T-cell (primary cell): ENCODE measurements at places on chromosomes 2 and 18.

- no peak for DNase-seq
These were observed 96.8 kb downstream of the VSNL1 start for GRCh38 chr2:17637131-17637906.

- DNase-seq, result no peak
These were observed 6.4 kb upstream of the CAPN14 start for GRCh38 chr2:31223749-31224148.

GRCh38 chr18:12990641-12990966, 558 bp upstream of the CEP192 start:
- DNase-seq, result no peak

GRCh38 chr2:225431105-225431863, 31.8 kb downstream of the NYAP2 start:
- DNase-seq, result no peak

- no peak for DNase-seq
These were observed 2.9 kb upstream of the GREB1 start for GRCh38 chr2:11530864-11531465.

- no peak for DNase-seq
These were observed 65.8 kb downstream of the RTP5 start for GRCh38 chr2:241935314-241935713.

DNA sequence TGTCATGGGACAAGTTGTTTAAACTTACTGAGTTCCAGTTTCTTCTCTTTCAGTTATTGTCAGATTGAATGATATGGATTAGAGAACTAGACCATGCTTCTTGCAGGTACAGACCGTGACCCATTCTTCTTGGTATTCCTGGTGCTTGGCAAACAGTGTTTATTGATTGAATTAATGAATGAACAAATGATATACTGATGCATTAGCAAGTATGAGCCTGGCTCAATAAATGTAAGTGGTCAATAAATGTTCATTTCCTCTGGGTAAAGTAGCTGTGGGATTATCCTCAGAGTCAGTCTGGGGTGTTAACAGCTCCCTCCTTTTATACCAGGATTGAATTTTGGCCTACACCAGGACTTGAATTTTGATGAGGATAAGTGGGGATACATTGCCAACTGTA, 160.2 kb downstream of the ZEB2 start:
- no peak for DNase-seq

DNA sequence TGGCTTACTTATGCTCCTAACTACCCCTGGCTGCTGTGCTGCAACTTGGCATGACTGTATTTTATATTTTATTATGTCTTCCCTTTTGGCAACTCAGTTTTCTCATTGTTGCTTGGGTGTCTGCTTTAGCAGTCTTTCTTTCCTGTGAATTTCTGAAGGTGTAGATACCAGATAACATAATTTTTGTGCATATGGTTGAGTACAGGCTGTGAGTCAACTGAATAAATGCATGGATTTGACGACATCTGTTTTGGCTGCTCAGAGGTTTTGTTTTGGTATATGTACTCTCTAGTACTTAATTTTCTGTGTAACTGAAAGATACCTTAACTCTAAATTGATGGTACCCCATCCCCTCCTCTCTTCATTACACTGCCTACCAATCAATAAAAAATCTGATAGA, 303.1 kb downstream of the PTPRM start:
- no peak for DNase-seq

DNA sequence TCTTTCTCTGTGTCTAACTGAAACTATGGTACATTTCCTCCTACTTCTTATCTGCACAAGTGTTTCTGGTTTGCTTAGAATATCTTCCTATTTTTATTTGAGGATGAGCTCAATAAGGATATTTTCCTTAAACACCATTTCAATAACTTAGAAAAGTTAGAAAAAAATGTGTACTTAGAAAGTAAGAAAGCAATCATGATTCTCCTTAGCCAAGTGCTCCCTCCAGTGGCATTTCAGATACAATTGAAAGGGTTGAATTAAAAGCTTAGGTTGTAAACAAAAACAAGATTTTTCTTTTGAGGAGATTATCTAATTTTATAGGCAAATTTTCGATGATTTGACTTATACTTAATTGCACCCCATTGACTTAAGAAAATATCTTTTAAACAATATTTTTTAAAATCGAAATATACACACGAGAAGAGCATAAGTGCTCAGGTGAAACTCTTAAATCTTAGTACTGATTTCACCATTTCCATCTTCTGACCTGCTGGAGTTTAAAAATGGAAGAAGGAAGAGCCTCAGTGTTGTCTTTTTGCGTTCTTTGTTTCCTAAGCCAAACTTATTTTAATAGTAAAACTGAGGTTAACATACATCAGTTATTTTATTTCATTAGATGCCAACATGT, 26.9 kb downstream of the C18orf63 start:
- peak; percentile 37 for DNase-seq

DNA sequence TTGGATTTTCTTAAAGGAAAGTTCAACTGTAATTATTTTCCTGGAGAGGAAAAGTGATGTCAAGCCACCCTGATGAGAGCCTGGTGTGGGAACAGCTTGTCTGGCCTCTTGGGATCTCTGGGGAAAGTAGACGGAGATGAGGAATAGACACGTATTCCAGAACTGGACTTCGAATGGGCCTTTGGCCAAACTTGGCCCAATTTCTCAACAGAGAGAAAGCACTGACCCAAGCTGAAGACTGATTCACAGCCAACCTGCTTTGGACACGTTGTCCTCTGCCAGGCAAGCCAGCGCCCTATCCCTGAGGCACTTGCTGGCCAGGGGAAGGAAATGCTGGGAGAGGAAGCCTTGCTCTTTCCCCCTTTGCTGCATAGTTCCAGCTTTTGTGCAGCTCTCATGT, 70.8 kb upstream of the CTAGE1 start:
- DNase-seq, result no peak

GRCh38 chr18:56836173-56836572, 185.0 kb downstream of the WDR7 start:
- DNase-seq, result no peak

DNA sequence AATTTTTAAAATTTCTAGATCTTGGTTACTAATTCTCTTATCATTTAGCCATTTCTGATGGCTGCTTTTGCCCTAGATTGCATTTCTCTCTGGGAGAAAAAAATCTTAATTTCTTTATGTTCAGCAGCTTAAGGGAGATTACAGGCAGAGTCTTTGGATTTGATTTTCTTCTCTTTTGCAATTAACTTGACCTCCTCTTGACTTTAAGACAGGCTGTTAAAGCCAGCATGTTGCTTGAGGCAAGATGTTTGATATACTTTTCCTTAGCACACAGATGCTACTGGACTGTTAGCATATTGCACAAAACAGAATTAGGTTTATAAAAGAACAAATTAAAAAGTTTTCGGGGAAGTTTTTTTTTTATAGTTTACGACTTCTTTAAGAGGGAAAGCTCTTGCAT, 50.0 kb downstream of the XRCC5 start:
- DNase-seq, result no peak

- DNase-seq, result no peak
These were observed 79.0 kb upstream of the ACAA2 start for GRCh38 chr18:49892148-49892924.

DNA sequence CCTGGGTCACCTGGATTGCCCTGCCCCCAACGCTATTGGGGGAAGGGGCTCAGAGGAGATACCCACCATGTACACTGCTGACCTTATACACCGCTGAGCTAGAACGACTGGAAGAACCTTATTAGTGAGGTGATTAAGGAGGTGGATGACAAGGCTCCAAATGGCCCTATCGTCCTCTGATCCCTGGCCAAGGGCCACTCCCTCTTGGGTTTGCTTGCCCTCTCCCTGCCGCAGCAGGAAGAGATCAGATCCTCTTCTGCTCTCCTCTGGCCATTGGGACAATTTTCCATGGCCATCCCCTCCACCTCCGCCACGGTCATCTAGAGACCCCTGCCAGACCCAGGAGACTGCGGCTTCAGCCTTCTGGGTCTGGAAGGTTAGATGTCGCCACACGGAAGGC, 1.2 kb downstream of the ZNF514 start:
- no peak for DNase-seq

GRCh38 chr2:35864141-35864540, 491.4 kb upstream of the CRIM1 start:
- no peak for DNase-seq

- no peak for DNase-seq
These were observed 1.9 kb downstream of the CD302 start for GRCh38 chr2:159795841-159796690.

- no peak for DNase-seq
These were observed 63.9 kb downstream of the SPRED2 start for GRCh38 chr2:65368468-65368867.

GRCh38 chr2:178833382-178833781, 26.2 kb upstream of the TTN start:
- no peak for DNase-seq

DNA sequence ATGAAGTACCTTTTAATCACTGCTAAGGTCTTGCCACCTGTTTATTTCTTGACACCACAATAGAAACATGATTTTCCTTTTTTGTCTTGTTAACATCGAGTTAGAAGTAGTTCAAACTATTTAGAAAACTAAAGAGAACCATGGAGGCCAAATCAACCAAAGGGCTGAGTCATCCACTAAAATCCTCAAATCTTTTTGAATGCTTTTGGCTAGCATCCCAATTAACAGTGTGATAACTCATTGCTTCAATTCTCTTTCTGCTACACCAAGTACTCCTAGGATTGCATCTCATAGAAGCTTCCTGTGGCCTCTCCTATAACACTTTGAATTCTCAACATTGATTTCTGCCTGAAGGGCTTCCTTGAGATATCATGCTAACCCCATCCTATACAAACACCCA, 159.9 kb upstream of the MMADHC start:
- DNase-seq, result no peak

GRCh38 chr18:58544179-58544578, 84.7 kb downstream of the ALPK2 start:
- DNase-seq, result no peak

DNA sequence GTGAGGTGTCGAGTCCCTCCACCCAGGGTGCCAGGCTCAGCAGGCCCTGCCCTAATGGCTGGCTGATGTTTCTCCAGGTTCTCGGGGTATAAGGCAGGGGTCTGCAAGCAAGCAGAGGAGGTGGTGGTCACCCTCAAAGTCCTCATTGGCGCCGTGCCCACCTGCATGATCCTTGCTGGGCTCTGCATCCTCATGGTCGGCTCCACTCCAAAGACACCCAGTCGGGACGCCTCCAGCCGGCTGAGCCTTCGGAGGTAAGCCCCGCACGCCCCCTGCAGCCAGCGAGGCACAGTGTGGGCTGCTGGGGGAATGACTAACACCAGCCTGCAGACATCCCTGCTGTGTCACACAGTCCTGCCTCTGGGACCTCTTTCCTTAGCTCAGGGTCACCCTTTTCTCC, 14.1 kb downstream of the MFSD2B start:
- DNase-seq, result no peak

DNA sequence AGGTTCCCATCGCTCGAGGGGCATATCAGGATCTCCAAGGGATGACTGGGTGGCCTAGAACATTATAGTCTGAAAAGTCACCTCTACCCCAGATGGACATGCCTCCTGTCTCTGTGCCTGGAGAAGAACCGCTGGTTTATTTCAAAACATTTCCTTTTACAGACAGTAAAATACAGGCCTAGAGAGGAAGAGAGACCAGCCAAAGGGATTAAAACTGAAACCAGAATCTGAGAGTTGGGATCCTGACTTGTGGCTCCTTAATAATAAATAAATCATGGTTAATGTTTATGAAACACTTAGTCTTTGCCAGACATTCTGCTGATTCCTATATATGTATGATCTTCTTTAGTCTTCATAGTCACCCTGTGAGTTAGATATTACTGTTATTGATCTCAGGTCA, 153.7 kb downstream of the DDX1 start:
- no peak for DNase-seq

DNA sequence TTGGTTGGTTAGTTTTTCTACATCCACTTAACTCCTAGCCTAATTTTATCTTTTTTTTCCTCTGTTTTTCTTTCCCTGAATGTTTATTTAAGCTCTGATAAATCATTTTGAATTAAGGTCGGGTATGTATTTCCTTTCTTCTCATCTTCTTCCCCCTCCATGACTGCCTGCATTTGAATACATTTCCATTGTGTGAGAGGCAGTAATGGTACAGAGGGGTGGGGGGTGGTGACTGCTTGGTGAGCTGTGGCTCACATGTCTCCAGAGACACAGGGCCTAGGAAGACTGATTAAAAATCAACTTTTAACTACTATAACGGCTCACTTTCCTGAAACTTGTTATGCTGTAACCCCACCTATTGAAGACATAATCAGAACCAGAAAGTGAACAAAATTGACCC, 58.0 kb downstream of the NEDD4L start:
- DNase-seq, result no peak

DNA sequence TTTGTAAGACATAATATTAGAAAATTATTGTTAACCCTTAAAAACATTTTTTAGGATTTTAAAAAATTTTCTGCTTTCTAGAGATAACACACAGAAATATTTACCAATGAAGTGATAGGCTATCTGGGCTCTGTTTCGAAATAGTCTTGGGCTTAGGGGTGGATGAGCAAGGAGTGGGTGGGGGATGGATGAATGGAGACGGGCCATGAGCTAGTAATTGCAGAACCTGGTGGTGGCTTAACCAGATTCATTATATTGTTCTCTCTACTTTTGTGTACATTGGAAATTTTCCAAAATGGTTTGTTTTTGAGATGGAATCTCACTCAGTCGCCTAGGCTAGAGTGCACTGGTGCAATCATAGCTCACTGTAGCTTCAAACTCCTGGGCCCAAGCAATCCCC, 89.6 kb downstream of the TCF7L1 start:
- DNase-seq, result no peak

DNA sequence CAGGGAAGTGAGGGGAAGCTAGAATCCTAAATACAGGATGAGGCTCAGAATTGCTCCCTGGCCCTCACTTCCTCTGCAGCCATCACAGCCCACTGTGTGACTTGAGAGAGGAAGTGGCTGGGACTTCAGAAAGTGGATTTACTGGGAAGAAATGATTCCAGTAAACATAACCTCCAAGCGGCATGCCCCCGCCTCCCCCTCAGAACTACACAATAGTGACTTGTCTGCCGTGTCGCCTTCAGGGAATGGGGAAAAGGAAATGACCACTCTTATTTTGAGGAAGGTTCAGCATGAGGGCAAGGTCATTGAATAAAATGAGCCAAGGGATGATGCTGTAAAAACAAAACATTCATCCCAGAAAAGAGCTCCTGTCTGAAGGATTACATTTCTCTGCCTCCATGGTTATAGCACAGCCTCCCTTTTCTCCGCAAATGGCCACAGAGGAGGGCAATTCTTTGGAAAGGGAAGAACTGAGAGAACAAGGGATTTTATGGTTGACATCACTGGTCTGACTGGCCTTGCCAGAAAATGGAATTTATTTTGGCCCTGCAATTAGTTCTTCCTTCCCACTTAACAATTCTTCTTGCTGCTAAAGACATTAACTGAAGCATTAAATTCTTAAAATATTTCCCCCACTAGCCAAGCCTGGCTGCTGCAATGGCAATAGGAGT, 78.9 kb upstream of the DAPL1 start:
- DNase-seq, result no peak
